Stimulated activated CD4-positive, alpha-beta T cell treated with anti-CD3 and anti-CD28 coated beads, Interleukin-1b, Interleukin-23, amount 100 ng/mL, for 1 hour (primary cell): ENCODE measurements at places on chromosomes 3 and 15.

DNA sequence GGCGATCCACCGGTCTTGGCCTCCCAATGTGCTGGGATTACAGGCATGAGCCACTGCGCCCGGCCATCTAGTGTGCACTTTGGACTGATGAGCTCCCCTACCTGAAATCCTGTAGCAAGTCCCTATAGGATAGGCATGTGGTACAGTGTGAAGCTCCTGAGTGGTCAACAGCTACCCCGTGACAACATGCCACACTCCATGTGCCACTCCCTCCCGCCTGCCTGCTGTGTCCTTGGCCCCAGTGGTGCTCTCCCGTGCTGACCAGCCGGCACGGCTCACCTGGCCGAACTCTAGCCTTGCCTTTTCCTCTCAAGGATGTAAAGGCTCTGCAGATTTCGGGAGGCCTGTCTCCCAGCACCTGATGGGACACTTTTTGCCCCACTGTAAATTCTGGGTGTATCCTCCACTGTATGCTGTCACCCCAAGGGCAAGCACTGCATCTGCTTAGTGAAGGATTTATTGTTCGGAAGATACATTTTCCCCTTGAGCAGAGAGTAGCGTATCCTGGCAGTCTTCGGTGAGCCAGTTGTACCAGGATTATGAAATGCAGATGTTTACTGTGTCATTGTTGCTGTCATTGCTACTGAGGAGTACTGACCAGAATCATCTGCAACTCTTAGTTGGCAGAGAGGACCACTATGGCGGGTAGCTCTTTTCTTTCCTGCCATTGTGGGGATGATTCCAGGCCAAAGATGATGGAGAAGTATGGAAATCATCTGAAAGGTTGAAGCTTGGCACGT is 64.7 kb downstream of the IGF1R start:
- DNase-seq = no peak

DNA sequence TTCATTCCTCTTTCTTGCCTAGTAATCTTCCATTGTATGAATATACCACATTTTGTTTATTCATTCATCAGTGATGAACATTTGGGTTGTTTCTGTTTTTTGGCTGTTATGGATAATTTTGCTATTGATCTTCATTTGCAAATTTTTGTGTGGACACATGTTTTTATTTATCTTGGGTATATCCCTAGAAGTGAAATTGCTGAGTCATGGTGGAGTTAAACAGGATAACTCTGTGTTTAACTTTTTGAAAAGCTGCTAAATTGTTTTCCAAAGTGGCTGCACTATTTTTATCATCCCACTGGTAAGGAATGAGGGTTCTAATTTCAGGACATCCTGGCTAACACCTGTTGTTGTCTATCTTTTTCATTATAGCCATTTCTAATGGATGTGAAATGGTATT is 74.6 kb upstream of the ARL6 start:
- DNase-seq = no peak

DNA sequence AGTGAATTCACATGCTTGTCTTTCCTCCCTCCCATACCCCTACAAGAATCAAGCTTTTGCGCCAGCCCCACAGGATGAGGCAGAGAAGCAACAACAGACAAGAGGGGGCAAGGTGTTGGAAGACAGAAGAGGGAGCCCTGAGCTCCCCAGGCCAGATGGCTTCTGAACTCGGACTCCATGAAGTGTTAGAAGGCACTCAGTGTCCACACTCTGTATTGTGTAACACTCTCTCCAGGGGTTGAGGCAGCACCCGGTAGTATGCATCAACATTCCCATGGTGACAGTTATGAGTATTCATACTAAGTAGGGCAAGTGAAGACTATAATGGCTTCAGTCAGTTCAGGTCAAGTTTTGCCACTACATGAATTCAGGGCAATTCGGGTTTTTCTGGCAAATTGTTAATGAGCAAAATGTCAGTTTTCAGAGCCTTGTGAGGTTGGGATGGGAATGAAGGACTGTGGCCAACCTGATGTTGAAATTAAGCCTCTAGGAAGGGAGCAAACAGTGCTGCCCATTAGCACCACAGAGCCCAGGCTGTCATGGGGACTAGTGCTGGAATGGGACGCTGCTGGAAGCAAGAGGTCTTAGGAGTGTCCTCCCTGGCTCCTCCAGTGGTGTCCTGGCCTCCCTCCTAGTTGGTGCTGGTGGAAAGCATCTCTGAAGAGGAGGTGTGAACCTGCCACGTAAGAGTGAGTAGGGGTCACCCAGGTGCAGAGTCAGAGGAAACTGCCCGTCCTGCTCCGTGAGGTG is 79.4 kb downstream of the KLF15 start:
- no peak for DNase-seq

DNA sequence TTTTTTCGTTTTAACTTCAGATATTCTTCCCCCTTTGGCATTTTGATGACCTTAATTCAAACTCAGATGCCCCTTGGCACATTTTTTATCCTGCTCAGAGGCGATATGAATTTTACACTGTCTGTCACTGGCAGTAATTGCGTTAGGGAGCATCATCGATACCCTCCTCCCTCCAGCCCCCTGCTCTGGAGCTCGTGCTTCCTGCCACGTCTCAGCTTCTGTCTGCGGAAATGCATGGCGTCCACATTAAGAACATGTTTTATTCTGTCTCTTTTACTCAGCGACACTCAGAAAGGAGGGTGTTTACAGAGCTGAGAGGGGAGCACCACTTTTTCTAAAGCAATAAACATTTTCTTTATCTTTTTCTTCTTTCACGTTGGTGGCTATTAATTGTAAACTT is 254.2 kb downstream of the EBLN2 start:
- no peak for DNase-seq

DNA sequence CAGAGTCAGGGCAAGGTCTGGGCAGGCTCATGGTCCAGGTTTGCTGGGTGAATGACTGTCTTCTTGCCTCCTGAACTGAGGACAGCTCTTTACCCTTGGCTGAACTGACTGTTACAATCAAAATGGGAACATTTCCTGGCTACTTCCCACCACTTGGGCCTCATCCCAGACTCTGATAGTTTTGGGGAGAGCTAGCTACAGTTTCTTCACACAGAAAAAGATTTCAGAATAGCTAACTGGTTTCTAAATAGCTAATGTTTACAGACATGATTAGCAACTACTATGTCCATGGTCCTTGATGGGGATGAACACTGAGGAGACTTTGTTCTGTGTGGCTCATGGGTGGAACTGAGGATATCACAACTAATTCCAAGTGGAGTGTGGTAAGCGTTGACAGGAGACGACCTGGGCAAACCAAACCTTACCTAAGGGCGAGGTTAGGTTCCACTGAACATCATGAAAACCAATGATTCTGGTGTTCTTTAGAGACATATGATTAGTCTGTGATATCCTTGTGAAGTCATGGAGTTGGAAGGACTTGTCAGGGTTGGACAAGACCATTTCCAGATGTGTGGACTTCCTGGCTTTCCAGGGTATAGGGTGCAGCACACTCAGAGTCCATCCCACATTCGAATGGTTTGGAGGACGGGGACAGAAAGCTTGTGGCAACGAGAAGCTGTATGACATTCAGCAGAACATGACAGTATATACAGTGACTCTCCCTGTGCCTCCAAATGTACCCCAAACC is 7.3 kb downstream of the ALPK3 start:
- no peak for DNase-seq

- no peak for DNase-seq
Observed at GRCh38 chr3:64638981-64639481, 48.8 kb downstream of the ADAMTS9 start.

DNA sequence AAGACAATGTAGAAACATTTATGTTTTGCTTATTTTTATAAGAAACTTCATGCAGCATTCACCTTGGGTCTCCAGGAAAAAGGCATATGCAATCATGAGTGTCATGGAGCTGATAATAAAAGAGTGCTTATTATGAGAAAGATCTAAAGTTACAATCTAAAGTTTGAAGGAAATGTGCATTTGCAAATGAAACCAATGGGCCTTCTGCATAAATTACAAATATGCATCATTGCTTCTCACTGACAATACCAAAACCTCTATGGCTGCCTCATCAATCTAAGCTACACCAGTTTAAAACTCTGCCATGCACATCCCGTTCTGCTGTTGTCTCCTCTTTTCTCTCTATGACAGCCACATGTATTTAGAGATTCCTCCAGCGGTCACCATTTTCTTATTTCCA is 103.2 kb upstream of the ABI3BP start:
- no peak for DNase-seq

GRCh38 chr3:14153663-14154062 is 24.7 kb downstream of the XPC start:
- no peak for DNase-seq

GRCh38 chr3:16085884-16086608 is 88.4 kb upstream of the GALNT15 start:
- no peak for DNase-seq

DNA sequence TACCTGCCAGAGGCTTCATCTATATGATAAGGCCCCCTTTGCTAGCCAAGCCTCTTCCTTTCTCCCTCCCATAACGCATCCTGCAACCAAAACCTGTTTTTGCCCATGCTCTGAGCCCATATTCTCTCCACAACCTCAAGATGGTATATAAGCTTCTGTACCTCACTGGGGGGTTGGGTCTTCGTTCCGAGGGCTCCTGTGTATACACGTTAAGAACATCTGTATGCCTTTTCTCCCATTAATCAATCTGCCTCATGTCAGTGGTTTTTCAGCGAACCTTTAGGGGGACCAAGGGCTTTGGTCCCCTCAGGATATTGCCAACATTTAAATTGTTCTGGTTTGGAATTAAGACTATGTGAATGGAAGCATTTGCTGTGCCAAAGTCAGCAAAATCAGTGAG is 168.0 kb downstream of the PEX5L start:
- DNase-seq = no peak

DNA sequence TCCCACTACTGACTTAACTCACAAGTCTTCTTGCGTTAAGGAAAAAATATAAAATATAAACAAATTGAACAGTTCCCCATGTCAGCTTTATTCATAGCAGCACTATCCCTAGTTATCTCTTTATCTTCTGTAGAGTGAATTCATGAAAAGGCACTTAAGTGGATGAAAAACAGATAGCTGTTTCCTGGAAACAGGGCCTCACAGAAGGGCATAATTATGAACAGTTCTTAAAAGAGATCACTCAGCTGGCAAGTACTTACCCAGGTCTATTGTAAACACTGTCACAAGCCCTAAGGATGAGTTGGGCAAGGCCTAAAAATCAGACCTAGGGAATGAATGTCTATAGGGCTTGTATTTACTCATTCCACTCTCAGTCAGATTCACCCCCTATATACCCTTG is 10.7 kb downstream of the MB21D2 start:
- DNase-seq = no peak

DNA sequence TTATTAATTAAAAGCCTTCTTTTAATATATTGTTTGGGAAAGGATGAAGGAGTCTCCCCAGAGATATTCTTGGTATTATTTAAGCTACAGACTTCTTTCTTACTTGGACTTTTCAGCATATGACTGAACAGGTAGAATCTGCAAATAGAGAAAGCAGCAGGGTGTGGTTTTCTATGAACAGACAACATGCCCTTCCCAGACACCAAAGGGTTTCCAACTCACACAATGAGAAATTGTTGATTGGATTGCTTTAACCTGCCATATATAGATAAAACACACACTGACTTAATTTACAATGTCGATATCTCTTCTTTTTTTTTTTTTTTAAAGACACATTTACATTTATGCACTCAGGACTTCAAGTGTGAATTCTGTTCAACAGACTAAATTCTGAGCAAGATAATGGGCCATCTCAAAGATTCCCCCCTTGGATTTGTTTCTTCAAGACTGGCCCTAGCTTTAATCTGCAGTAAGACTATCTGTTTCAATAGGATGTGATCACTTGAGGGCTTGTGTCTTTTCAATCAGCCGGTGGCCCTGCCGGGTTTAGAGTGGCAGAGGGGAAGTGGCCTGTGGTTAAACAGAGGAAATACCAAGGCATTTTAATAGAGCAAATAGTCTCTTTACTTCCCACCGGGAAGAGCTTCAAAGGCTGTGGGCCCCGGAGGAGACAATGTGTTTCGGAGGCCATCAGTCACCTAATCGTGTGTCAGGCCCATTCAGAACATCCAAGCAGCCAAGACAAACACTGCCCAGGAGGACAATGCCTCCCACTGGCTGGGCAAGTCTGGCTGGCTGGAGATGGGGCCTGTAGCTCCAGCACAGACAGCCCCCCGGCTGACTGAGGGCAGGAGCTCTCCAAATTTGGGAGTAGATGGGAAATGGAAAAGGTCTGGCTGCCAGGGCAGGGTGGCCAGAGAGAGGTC is 6.1 kb downstream of the IL17RD start:
- DNase-seq = no peak

DNA sequence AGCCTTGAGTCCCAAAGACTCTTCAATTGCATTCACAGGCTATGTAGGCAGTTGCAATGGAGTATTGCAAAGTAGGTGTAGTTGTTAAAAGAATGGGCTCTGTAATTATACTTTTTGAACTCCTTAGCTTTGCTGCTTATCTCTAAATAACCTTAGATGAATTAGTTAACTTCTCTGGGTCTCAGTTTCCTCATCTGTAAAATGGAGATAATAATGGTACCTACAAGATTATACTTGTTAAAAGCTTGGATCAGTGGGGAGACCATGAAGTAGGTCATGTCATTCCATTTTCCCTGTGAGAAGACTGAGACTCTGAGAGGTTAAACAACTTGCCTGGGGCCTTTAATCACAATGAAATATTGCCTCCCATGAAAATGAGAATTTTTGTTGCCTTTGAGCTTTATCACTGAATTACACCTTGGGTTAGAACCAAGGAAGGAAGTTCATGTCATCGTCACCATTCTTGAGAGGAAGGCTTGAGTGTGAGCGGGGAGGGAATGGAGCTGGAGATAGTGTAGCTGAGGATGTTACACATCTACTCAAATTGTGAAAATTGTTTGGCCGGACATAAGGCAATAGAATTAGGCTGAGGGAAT is 38.1 kb downstream of the CTDSPL start:
- no peak for DNase-seq

DNA sequence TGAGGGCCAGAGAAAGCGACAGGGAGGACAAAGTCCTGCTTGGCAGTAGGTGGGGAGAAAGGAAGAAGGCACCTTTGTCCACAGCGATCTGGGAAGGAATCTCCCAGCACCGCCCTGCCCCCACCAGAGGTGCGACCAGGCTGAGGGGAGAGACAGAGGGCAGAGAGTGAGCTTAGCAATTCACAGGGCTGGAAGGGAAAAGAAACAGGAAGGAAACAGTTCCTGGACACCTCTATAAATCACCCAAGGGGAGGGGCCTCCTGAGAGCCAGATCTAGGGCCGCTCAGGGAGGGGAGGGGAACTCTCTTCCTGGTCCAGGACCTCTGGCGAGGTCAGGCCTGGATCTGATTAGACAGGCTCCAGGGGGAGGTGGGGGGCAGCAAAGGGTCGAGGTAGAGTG is 35.4 kb downstream of the RNU5B-1 start:
- no peak for DNase-seq

DNA sequence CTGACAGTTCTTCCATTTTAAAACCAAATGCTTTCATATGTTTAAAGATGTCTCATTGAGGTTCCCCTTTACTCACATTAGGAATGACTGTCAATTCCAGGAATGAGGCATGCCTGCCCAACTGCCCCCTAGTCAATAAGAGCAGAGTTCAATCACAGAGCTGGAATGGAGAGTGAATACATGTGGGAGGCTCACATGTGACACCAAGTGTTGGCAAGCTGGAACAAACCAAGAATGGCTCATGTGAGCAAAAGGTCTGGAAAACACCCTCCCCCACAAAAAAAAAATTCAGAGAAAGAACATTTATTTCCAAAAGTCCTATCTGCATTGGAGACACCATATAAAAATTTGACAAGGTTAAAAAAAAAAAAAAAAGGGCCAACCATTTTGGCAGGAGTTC is 3.7 kb downstream of the PBRM1 start:
- no peak for DNase-seq
